ENCODE measurements at places on chromosomes 2 and 18. TPM values are rescaled to one million over a fixed set of nuclear protein-coding genes. Genes with fewer than 3 reads are reported as not detected.

DNA sequence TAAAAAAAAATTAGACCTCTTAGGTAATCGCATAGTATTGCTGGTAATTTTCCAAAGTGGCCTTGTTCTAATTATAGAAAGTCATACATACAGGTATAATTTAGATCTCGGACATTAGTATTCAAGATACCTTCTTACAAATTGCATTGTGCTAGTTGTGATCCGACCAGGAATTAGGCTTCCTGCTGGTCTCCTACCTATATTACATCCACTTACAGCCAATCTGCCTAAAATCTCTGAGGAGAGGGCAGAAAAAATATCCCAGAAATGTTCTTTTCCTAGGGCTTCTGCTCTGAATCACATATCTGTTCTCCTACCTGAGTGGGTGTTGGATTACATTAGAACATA, 314.7 kb upstream of the GULP1 start:
- no peak for DNase-seq

- DNase-seq: no peak
Observed at GRCh38 chr18:42891705-42892104, 223.8 kb downstream of the RIT2 start.

Gene GPR39
- total RNA-seq: not detected

DNA sequence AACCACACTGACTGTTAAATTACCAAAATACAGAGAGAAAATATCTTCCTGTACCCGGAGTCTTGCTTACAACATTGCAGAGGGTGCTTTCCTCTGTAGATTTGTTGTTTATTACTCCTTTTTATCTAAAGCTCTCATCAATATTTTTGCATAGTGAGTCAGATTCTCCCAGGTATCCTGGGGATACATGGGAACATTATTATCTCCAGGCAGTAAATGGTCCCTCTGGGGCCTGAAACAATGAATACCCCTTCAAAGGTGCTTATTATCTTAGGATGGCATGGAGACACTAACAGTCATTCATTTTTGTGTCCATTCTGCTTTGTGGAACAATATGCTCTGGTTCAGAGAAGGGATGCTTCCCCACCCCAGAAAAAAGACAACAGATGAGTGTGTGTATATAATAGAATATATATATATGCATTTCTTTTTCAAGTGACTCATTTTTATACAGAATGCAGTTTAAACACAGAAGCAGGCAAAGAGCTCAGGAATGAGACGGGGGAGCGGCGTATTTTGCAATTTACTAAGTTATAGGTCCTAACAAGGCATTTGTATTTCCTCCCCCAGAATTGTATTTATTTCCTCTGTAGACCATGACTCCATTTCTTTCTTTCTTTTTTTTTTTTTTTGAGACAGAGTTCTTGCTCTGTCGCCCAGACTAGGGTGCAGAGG, 424.8 kb upstream of the ZEB2 start:
- DNase-seq: no peak

- DNase-seq: no peak
Observed at GRCh38 chr2:218027426-218028188, 24.8 kb upstream of the TNS1 start.

DNA sequence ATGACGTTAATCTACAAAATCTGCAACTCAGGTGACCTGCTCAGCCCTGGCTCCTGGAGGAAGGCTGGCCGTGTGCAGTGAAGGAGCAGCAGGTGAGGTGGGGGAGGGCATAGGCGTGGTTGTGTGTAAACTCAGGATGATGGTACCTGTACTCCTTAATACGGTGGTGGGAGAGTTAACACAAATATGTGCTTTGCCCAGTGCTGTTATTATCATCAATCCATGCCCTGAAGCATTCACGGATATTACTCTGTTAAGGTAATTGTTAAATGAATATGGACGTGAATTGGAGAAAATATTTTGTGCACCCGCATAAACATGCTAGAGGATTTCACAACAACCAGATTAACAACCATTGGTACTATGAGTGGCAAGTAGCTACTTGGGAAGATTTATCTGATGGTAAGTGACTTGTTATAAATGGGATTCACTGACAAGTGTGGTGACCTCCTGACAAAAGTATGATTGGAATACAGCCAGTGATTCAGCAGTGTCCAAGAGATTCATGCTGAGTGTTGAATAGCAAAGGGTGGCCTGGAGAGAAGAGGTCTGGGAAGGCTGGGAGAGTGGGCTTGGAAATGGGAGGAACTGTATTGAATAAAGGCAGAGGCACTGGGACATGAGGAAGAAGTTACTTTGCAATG, 194.1 kb downstream of the TPGS2 start:
- DNase-seq: no peak

GRCh38 chr2:134020608-134021007, 233.3 kb upstream of the MGAT5 start:
- DNase-seq: no peak

Gene CDK5R2
- total RNA-seq: not detected

Gene ZAP70
- 186 TPM for total RNA-seq

DNA sequence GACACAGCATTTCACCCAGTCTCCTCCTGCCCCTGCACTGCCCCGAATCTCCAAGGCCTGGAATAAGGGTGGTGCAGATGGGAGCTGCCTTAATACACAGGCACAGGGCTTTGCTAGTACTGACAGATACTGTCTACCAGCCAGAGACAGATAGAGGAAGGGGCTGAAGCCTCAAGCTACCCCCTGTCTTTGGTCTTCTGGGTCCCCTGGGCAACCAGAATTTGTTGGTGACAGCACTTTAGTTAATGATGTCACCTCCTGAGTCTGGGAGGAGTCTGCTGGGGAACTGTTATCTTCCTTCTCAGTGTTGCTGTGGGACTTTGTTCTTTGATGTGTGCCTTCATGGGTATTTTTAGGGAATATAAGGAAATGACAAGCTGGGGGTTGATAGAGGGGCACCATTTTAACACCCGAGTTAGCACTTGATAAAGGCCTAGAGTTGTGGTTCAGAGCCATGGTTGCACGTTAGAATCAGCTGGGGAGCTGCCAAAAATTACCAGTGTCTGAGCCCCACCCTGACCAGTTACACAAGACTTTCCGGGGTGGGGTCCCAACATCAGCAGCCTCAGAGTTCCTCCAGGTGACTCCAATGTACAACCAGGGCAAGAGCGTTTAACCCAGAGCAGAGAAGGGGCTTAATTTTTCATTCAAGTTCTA, 136.8 kb downstream of the SMAD7 start:
- no peak for DNase-seq

DNA sequence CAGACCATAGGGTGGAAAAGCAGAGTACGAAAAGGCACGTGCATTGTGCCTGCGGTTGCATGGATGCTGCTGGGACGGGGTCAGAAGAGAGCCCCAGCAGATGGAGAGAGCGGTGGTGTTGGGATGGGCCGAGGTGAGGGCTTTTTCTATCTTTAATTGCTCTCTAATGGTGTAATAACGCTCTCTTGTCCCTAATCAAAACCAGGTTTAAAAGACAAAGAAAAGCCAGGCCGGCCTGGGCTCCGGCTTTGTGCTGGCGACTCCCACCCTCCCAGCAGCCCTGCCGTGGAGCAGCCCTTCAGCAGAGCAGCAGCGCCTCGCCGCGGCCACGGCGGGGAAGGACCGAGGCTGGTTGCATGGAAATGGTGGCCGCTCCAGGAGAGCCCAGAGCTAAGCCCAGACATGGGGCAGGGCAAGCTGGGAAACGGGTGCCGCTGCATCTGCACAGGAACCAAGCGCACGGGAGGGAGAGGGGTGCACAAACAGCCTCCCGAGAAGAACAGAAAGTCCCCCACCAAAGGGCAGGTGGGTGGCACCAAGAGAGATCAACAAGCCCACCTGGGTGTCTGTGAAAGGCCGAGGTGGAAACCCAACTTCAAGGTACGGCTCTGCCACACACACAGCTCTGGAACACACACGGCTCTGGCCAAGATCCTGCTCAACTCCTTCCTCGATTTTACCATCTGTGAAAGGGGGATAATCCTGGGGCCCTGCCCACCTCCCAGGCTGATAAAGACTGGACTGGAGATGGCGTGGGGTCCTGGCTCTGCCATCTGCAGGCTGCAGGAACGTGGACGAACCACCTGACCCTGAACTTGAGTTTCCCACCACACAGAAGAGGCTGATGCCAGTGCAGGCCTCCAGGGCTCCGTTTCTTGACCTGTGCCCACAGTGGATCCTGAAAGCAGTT, 15.0 kb downstream of the HS1BP3 start:
- no peak for DNase-seq

DNA sequence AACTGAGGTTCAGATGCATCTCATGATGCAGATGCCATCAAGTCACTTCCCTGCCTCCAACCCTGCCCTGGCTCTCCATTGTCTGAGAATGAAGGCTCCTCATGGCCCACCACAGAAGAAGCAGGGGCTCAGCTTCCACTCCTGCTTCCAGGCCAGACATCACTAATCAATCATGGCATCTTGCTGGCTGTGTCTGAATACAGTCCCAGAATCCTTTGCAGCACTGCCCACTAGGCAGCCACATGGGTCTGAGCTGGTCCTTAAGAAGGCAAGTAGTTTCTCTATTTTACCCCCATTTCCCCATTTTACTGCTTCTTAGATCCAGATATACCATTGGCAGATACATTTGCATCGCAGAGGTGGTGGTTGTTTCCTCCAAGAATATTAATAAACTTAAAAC, 7.3 kb downstream of the ASPRV1 start:
- no peak for DNase-seq

GRCh38 chr2:104388296-104388695, 465.6 kb upstream of the POU3F3 start:
- DNase-seq: no peak

Measured in activated T-cell treated with anti-CD3 and anti-CD28 coated beads, Interleukin-2, amount 50 U/mL, for 4 hours (primary cell).